ENCODE measurements at places on chromosomes 6 and 20. TPM values are rescaled to one million over a fixed set of nuclear protein-coding genes. Genes with fewer than 3 reads are reported as not detected.

Gene SLC26A8
- total RNA-seq: 0.80 TPM

Gene DYNLT1
- total RNA-seq: 91.8 TPM

DNA sequence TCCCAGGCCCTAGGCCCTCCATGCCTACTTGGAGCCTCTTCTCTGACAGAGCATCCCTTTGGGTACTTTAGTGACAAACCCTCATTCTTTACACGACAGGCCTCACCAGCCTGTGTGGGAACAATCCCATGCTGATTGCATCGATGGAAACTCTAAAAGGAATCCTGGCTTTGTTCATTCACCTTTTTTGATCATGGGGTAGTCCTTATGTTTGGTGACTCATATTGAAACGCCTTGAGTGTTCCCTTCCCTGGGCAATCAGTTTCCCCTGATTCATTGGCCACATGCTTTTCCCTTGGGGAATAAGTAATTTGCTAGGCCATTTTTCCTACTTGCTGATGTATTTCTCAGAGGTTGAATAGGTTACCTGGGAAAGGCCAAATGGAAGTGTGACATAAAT lies 14.7 kb upstream of the TNFAIP3 start:
- no peaks in the 10 kb centered on the region for H3K36me3 ChIP-seq
- H3K4me3 ChIP-seq: no peak overlapping the region
- no peak overlapping the region for H3K27ac ChIP-seq
- no peak for DNase-seq

GRCh38 chr6:111354758-111355555 lies 128.1 kb downstream of the REV3L start:
- H3K27ac ChIP-seq: no peak overlapping the region
- DNase-seq: no peak
- no peaks in the 10 kb centered on the region for H3K4me1 ChIP-seq
- no peak overlapping the region for H3K4me3 ChIP-seq

Data from WTC11 (cell line).